ENCODE measurements at places on chromosomes 7 and 10.

DNA sequence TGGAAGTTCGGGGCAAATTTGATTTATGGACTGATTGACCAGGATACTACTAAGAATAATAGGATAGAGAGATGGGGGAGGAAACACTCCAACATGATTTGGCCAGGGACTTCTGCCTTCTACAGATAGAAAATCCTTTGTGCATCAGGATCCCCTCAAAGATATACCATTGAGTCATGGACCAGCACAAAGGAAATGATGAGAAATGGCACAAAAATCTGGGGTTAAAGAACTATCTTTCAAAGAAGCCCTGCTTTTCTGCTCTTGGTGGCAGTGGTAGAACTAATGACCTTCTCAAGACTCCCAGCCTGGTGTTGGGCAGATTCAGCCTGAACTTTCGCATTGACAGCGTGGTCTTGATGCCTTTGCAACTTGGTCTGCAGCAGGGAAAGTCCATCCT lies 27.6 kb upstream of the LAMB1 start:
- DNase-seq, result no peak

DNA sequence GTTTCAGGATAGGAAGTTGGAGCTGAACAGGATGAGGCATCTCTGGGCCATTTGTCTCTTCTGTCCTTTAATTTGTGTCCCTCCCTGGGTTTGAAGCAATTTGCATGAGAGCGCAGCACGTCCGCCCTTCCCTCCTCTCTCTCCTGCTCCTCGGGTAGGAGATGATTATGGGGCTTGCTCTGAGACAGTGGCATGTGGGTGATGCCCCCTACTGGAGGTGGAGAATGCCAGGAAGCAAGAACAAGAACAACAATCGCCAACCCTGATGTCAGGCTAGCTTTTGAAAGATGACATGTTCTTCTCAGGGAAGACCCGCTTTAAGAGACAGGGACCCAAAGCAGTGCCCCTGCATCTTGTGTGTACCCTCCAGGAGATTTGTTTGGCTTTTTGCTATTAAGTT lies 63.9 kb upstream of the LOXL4 start:
- DNase-seq, result no peak

GRCh38 chr7:130973637-130974036 lies 239.6 kb upstream of the KLF14 start:
- no peak for DNase-seq

DNA sequence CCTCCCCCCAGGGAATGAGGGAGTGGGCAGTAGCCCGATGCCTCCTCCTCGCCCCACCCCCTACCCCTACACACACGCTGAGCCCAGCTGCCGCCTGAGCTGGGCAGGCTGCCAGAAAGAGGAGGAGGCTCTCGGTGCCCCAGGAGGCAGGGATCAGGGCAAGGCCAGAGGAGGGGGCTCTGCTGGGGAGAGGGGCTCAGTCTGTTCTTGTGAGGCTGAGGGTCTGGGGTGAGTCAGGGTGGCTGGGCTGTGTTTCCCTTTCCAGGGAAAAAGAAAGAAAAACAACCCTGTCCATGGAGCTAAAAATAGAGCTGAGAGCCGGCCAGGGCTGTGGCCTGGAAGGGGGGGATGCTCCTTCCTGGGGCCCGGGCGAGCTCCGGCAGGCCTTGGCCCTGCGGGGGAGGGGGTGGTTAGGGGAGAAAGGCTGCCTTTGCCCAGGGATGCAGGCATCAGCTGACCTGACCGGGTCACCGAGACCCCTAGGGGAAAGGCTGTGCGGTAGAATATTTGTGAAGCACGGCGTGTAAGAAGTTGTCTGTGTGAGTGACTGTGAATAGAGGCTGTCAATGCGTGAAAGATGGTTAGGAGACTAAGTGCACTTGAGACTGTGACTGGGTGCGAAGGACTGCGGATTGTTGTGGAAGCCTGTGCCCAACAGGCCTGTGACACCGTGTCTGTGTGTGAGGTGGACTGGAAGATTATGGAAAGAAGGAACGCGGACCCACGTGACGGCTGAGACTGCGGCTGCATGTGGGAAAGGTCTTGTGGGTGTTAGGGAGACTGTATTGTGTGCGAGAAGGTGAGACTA lies 1.2 kb upstream of the LZTS2 start:
- DNase-seq, result peak; percentile 83

- DNase-seq, result no peak
These were observed 40.2 kb upstream of the SYPL1 start for GRCh38 chr7:106152313-106152665.

DNA sequence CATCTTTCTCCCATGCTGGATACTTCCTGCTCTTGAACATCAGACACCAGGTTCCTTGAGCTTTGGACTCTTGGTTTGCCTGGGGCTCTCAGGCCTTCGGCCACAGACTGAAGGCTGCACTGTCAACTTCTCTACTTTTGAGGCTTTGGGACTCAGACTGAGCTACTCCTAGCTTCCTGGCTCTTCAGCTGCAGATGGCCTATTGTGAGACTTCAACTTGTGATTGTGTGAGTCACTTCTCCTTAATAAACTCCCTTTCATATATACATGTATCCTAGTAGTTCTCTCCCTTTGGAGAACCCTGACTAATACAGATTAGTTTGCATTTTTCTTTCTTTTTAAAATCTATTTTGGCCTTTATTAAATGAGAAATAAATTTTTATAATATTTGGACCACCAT lies 276.2 kb upstream of the SEMA3C start:
- DNase-seq, result no peak

DNA sequence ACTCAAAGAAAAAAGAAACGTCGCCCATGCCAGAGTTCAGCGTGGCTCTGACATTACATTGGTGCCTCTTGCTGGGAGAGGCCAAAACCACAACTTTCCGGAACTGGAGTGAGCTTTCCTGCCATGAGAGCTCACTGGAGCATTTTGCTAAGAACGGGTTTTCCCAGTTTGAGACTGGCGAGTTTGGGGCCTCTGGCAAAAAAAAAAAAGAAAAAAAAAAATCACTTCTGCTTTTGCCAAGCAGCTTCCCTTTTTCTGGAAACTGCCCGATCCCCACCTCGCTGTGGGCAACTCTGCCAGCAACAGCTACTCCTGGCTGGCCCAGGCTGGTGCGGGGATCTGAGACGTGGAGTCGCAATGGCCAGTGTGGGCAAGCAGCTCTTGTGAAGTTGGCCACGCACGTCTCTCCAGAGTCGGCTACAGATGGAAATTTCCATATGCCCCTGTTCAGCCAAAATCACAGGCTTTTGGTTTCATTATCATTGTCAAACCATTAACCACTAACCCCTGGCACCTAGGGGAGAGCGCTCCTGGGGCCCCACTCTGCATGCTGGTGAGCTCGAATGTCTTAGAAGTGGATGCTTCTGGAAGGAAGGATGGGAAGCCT lies 25.7 kb downstream of the PRKAG2 start:
- DNase-seq, result no peak

DNA sequence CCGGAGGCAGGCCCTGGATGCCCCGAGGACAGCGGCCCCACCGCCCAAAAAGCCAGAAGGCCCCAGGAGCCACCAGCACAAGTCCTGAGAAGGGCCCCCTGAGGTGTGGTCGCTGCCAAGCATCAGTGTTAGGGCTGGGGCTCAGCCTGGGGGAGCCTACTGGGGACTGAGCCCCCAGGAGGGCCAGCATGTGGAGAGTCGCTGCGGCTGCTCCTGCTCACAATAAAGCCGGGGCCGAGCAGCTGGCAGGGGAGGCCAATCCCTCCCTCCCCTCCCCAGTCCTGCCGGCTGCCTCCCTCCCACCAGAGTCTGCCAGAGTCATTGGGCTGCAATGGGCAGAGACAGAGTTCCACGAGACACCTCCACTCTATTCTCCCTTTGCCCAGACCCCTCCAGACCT lies 3.1 kb upstream of the ASIC3 start:
- no peak for DNase-seq

DNA sequence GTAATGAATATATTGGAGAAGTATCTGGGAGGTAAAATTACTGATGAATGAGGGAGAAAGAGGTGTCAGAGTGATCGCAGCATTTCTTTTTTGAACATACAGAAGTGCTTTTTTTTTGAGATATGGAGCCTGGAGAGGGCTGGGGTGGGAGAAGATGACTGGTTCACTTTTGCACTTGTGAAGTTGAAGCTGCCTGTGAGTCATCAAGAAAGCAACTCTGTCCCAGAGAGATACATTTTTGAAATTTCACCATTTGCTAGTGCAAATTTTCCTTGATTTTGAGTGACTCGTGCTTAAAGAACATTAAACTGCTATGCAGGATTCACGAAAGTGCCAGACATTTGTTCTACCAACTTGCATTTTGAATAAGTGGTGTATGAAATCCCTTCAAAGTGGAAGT lies 81.8 kb downstream of the ADRA2A start:
- no peak for DNase-seq

GRCh38 chr10:132297526-132297925 lies 10.2 kb downstream of the STK32C start:
- peak; percentile 2 for DNase-seq

GRCh38 chr10:124043310-124044142 lies 49.9 kb downstream of the CHST15 start:
- DNase-seq, result no peak

- DNase-seq, result no peak
These were observed 665.6 kb downstream of the MAGI2 start for GRCh38 chr7:78787854-78788253.

DNA sequence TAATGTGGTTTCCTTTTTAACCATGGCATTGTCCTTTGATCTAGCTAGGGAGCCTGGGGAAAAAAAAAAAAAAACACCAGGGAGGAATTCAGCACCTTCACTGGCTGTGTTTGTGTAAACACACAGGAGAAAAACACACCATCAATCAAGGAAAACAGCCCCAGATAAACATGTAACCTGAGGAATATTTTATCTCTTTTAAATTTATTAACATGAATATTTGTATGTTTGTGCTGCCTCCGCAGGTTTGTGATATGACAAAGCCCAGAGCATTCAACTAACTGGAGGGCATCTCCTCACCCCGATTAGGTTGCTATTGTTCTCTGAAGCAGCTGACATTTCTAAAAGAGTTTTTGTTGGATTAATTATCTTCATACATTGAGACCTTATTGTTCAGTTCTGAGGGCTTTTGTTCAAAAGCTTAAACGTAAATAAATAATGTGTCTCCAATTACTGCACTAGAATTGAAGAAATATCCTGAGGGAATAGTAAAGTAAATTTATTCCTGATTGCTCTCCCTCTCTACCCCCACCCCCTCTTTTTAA lies 89.4 kb upstream of the SEMA3E start:
- DNase-seq, result no peak

DNA sequence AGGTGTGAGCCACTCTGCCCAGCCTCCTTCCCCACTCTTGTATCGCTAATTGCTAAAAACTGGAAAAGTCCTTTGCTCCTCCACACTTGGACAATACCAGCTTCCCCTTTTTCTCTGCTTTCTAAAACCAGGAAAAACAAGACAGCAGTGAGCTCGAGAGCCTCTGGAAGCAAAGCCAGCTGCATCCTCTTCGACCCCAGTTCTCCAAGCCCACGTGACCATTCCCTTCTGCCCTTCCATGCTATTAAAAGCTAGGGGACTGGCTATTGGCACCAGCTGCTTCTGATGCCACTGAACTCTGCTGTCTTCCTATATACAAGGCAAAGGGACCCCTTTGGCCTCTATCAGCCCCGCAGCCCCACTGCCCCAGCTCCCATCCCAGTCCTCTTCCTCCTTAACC lies 92.2 kb downstream of the SPDYE5 start:
- no peak for DNase-seq

GRCh38 chr7:35762781-35763180 lies 38.1 kb upstream of the SEPTIN7 start:
- DNase-seq, result no peak

- DNase-seq, result no peak
These were observed 8.9 kb downstream of the AGFG2 start for GRCh38 chr7:100547872-100548271.

- no peak for DNase-seq
These were observed 35.8 kb upstream of the BHLHA15 start for GRCh38 chr7:98175260-98175940.

GRCh38 chr7:121360564-121360963 lies 31.8 kb downstream of the WNT16 start:
- no peak for DNase-seq

DNA sequence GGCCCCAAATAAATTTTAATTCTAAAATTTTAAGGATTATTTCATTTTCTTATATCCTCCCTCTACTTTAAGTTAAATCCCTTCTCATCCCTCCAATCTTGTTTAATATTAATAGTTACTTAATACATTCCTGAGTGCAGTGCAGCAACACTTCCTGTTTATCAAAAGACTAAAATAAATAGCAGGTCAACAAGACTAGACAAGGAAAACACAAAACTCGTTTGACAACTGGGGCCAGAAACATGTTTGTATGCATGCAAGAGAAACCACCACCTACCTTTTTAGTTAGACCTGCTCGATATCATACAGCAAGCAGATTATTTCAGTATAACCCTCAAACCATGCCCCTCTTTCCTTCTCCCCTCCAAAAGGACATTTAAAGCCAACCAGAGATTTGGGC lies 95.8 kb downstream of the PARD3 start:
- DNase-seq, result no peak

DNA sequence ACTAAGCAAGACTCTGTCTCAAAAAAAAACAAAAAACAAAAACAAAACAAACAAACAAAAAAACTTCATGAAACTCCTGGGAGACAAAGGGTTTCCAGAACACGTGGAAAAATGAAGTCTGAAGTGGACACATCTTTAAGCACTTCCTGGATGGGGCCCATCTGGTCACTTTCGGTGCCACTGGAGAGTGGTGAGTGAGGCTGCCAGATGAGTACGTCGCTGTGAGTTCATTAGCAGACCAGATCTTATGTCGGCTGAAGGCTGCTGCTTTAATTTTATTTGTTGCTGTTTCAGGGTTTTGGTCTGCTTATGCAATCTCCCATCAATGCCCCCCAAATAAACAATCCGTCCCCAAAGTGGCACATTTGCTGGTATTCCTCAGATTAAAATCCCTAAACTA lies 64.4 kb downstream of the NPTX2 start:
- no peak for DNase-seq

- no peak for DNase-seq
These were observed 36.3 kb downstream of the CCM2 start for GRCh38 chr7:45036317-45036716.

GRCh38 chr10:97057491-97058235 lies 128.1 kb downstream of the SLIT1 start:
- DNase-seq, result no peak

Data from NCI-H2171 treated with DMSO at 0.1 percent for 48 hours (cell line).